ENCODE measurements at places on chromosomes 3 and 15.
A peak's percentile ranks its signal among the peaks of the same experiment; 100 is the strongest.

- DNase-seq = peak; percentile 40
Observed at GRCh38 chr3:156535162-156535627, 19.7 kb downstream of the SSR3 start.

DNA sequence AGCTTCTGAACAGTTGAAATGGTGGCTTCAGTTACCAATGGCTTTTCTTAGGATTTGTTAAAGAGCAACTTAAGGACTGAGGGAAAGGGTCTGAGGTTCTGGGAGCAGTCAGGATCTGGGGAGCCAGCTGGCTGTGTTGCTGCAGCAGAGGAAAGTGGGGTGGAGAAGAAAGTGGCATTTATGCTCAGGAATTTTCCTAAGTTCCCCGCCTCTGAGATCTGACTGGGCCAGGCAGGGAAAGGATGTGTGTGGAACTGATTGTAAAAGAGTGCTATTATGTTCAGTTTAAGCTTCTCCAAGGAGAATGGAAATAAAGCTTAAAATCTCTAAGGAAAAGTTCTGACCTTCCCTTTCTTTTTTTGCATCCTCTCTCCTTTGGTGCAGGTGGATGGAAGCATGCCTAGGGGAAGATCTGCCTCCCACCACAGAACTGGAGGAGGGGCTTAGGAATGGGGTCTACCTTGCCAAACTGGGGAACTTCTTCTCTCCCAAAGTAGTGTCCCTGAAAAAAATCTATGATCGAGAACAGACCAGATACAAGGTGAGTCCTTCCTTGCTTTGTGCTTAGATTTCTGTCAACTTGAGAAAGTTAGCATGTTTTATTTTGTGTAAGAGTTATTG is 37.8 kb downstream of the IQGAP1 start:
- DNase-seq = peak; percentile 14

DNA sequence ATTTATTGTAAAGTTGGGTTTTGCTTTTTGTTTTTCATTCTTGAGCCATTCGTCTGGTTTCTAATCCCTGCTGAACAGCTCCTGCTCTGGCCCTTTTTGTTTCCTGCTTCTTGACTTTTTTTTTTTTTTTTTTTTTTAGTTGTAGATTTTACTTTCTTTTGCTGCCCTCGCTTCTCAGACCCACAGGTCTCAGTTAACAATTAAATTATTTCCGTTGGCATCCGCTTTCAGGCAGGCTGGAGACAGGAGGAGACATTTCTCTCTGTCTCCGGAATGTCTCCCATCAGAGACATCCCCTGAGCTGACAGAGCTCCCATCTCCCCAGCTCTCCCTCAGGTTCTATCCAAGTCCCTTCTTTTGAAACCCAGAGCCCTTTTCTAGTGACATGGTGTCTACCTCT is 68.6 kb downstream of the SLC6A6 start:
- DNase-seq = no peak

- no peak for DNase-seq
Observed at GRCh38 chr3:15974647-15975046, 176.9 kb upstream of the ANKRD28 start.

- no peak for DNase-seq
Observed at GRCh38 chr15:63013052-63013808, 29.3 kb upstream of the TPM1 start.

GRCh38 chr3:41198526-41198925 is 779 bp upstream of the CTNNB1 start:
- peak; percentile 36 for DNase-seq

GRCh38 chr3:38453075-38453912 is at the start of gene ACVR2B:
TSS of gene ACVR2B (plus strand) at chr3:38453890. CDS start at chr3:38454323, 433 bp downstream.
- DNase-seq = peak; percentile 77

DNA sequence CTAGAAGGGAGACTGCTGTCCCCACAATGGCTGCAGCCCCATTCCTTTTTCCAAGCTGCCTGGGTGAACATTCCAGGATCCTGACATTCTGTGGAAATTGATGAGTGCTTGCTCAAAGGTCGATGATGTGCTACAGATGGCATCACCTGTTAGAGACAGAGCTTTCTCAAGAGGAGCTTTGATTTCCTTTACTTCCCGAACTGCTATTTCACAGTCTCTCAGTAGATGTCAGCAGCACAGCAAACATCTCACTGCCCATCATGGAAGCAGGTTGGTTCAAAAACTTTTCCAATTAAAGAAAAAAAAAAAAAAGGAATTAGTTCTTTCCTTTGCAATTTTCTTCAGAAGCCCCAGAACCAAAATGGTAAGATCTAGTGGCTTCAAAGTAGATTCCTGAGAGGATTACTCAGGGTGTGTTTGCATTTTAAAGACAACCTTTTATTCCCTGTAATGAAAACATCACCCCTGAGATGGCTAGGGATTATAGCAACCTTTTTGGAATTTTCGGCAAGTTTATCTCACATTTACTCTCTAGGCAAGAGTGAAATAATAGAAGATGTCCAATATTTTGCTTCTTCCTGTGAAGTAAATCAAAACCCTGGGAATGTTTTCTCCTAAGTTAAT is 44.8 kb downstream of the POLR2M start:
- no peak for DNase-seq

GRCh38 chr3:181484026-181484425 is 227.7 kb upstream of the SOX2 start:
- no peak for DNase-seq

GRCh38 chr3:193980326-193980725 is 155.6 kb upstream of the HES1 start:
- no peak for DNase-seq

DNA sequence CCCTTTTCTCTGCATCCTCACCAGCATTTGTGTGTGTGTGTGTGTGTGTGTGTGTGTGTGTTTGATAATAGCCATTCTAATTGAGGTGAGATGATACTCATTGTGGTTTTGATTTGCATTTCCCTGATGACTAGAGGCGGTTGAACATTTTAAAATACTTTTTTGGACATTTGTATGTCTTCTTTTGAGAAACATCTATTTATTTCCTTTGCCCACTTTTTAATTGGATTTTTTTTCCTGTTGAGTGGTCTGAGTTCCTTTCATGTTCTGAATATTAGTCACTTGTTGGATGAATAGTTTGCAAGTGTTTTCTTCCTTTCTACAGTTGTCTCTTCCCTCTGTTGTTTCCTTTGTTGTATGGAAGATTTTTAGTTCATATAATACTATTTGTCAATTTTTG is 54.3 kb upstream of the THSD4 start:
- DNase-seq = no peak

- DNase-seq = no peak
Observed at GRCh38 chr3:138359919-138360868, 11.8 kb downstream of the MRAS start.

GRCh38 chr3:31815631-31816440 is 165.2 kb downstream of the OSBPL10 start:
- DNase-seq = no peak

- DNase-seq = no peak
Observed at GRCh38 chr3:106678657-106679390, 698.4 kb upstream of the CCDC54 start.

DNA sequence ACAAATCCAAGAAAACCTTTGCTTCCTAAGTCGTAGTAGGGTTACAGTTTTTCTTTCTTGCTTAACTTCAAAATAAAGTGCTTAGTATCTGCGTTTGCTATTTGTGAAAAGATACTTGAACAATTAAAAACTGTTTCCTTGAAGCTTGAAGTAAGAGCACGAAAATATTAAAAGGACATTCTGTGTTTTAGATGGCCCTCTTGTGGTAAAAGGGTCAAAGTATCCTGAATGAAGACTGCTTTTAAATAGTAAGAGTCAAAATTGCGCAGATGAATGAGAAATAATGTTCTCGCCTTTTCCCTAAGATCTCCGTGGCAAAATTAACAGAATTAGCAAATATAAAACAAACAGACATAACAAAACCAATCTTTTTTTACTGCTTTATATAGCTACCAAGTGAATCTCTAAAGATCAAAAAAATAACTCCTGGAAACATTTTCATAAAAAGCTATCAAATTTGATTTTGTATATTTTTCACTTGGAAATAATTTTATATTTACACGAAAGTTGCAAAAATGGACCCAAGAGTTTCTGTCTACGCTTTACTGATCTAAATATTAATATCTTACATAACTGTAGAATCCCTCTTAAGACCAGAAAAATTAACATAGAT is 175.4 kb downstream of the MBNL1 start:
- DNase-seq = no peak

GRCh38 chr3:5022966-5023776 is 43.9 kb downstream of the BHLHE40 start:
- no peak for DNase-seq

- no peak for DNase-seq
Observed at GRCh38 chr15:78358102-78358870, 18.1 kb downstream of the CRABP1 start.

DNA sequence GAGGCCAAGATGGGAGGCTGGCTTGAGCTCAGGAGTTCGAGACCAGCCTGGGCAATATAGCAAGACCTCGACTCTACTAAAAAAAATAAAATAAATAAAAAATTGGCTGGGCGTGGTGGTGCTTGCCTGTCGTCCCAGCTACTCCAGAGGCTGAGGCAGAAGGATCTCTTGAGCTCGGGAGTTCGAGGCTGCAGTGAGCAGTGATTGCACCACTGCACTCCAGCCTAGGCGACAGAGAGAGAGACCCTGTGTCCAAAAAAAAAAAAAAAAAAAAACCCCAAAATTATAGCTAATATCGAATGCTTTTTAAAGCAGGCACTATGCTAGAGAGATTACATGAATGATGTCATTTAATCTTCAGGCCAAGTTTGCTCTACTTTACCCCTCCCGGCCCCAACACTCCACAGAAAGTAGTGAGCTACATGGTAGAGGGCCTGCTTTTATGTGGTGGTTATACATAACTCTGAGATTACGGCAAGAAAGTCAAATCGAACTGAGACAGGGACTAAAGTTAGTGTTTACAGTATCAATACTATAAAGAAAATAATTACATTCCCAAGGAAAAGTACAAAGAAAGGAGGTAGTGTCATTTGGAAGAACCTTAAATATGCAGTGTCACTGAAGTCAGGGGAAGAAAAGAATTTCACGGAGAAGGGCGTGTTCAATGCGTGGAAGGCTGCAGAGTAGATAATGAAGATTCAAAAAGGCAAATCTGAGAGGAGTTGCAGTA is 1.1 kb downstream of the ADPGK start:
- DNase-seq = no peak

DNA sequence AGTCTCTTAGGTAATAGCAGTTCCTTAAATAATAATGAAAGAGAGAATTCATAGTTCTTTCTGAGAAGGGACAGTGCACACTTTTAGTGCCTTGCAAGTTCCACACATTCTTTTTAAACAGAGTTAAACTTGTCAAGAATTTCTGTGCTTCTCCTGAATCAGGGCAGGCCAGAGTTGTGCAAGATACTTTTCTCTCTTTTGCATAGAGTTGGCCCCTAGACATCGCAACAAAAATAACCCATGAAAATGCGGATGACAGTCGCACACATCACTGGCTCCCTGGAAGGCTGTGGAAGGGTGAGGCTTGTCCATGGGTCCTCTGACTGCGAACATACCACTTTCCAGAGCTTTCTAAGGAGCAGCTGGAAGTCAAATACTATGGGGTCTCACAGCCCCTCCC is 40.1 kb downstream of the FBLN2 start:
- DNase-seq = no peak

GRCh38 chr3:76369170-76369569 is 583.8 kb upstream of the ZNF717 start:
- DNase-seq = no peak

- DNase-seq = no peak
Observed at GRCh38 chr15:81304226-81304625, 19.7 kb downstream of the STARD5 start.

Data from hypothalamus (tissue), 51 donors.